ENCODE measurements at places on chromosomes 12 and 14.

DNA sequence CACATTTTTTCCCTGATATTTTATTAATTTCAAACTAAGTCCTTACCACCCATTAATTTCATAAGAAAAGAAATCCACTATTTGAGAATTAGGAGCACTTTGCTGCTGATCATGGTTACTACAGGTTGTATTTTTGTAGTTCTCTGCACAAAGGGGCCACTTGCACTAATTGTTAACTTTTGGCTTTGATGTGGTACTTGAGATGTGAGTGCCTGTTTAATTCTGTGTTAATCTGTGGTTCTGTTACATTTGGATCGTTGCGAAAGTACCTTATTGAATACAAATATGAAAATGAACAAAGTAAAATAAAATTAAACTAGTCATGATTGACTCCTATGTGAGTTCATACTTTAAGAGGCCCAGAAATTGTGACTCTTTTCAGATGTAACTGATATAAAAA, 374.9 kb upstream of the RGS6 start:
- no peak for DNase-seq

- DNase-seq = no peak
Observed at GRCh38 chr14:102511538-102511937, 2.0 kb upstream of the ANKRD9 start.

- DNase-seq = peak; percentile 92
Observed at GRCh38 chr12:48815126-48816110, 2.9 kb upstream of the CACNB3 start.

DNA sequence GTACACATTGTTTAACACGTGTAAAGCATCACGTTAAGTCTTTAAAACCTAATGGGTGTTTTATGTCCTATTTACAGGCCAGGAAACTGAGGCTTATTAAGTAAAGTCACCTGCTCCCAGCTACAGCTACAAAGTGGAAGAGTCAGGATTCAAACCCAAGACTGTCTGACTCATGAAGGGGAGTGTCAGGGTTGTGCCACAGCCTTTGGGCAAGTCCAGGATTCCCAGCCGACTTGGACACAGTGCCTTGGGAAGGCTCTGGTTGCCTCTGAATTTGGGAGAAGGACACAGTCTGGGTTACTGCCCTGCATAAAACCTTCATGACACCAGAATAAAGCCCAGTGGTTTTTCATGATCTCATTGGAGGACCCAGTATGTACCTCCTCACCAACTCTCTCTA, 7.3 kb downstream of the RNU4-2 start:
- no peak for DNase-seq

DNA sequence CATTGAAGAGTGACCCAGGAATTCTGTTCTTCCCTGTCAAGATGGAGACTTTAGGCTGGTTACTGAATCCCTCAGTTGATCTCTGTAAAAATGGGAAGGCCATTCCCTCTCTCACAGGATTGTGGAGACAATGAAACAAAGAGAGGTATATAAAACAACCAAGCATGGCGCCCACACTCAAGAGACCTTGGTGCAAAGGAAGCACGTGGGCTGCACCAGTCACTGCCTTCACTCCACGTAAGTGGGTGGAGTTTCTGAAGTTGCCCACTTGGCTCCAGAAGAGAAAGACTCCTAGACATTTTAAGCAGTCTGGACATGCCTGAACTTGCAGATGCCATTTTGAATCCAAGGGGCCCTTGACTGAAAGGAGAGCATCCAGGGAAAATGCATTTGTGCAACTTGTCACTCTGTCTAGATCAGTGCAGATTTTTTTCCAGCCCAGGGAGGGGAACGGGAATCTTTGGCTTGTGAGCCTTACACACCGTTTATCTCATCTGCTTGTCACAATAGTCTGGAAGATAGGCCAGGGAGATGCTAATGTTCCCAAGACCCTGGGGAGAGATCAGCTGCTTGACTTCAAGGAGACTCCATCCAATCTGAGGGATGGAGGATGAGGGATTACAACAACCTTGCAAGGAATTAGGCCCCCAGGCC, 96.9 kb upstream of the TBX3 start:
- DNase-seq = no peak

GRCh38 chr12:95790033-95790916, at the start of gene NTN4:
Gene NTN4 (minus strand): TSS chr12:95790764. CDS start chr12:95790309, 455 bp downstream.
- peak; percentile 15 for DNase-seq

DNA sequence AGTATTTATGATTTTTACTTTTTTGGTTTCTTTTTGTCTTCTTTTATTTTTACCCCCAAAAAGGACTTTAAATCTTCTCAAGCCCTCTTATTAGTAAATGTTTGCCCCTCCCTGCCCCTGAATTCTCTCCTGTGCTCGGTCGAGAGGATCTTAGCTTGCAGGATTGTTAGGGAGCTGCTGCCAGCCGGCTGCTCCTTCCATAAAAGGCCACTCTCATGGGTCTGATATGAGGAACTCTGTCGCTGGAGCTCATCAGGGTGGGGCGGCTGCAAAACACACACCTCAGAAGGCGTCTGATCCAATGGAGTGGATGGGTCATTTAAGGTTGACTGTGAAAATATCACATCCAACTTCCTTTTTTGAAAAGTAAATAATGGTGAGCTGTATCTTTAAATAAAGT, 8.5 kb downstream of the LTBR start:
- DNase-seq = peak; percentile 33

- peak; percentile 47 for DNase-seq
Observed at GRCh38 chr14:77474479-77475177, 16.7 kb downstream of the AHSA1 start.

DNA sequence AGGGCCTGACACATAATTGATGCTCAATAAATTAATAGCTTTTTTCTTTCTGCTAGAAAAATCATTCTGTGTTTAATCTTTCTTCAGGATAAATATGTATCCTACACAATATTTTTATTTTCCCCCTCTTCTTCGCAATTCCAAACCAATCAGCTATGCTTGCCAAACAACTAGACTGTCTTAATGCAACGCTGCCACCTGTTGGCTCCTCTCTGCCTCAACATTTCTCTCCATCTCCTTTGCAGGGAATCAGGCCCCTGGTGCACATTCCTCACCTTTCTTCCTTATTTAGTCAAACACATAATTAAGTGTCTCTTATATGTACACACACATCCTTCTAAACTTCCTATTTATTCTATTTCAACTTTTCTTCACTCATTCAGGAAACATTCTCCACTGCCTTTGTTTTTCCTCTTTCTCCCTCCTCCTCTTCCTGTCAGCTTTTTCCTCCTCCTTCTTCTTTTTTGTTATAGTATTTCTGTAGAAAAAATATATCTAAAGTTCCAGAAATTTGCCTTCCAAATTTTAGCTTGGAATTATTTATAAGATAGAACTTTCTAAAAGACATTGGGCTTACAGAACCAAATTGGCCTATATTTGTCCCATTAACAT, 406.0 kb downstream of the PRKD1 start:
- peak; percentile 19 for DNase-seq

- no peak for DNase-seq
Observed at GRCh38 chr12:25979059-25979458, 20.6 kb downstream of the RASSF8 start.

DNA sequence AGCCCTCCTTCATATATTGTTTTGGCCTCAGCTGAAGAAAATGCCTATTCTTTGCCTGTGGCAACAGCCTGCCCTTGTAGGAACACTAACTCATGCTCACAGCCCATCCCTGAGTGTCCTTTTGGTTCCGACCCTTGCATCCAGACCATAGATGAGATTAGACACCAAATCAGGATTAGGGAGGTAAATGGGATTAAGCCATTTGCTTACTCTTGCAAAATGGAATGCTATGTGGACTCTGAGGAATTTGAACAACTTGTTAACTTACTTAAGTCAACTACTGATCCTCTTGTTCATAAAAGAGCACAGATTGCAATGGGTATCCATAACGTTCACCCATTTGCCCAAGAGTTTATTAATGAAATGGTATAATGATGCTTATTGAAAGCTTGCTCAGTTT, 27.3 kb downstream of the TSHR start:
- no peak for DNase-seq

GRCh38 chr14:51607711-51608110, 44.0 kb upstream of the FRMD6 start:
- no peak for DNase-seq

Measured in hematopoietic multipotent progenitor cell treated with erythropoietin and hydrocortisone succinate and interleukin-3 and kit ligand, for 4 days (in vitro differentiated cells).